ENCODE measurements at places on chromosomes 13 and 19.

GRCh38 chr19:50204811-50205675 is 1.6 kb downstream of the MYH14 start:
- no peak for DNase-seq

DNA sequence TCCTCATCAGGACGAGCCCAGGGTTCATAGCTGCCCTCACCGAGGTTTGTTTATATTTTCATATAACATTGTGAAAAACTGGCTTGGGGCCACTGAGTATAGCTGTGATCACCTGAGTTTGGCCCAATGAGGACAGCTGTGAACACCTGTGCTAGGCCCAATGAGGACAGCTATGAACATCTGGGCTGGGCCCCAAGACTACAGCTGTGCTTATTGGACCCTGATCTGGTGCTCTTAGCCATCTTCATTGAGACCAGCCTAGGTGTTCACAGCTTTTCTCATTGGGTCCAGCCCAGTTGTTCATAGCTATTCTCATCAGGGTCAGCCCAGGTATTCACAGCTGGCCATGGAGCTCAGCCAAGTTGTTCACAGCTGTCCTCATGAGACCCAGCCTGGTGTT is 1167.3 kb downstream of the UQCRFS1 start:
- DNase-seq = no peak

GRCh38 chr19:45975306-45976070 is 1.8 kb upstream of the NOVA2 start:
- no peak for DNase-seq

- DNase-seq = no peak
Measured at GRCh38 chr13:40434516-40435397, 231.7 kb downstream of the FOXO1 start.

- DNase-seq = peak; percentile 84
Measured at GRCh38 chr19:1248139-1248785, at the start of gene MIDN. Gene MIDN (plus strand): TSS chr19:1248583. CDS start chr19:1250297, 1,714 bp downstream.

DNA sequence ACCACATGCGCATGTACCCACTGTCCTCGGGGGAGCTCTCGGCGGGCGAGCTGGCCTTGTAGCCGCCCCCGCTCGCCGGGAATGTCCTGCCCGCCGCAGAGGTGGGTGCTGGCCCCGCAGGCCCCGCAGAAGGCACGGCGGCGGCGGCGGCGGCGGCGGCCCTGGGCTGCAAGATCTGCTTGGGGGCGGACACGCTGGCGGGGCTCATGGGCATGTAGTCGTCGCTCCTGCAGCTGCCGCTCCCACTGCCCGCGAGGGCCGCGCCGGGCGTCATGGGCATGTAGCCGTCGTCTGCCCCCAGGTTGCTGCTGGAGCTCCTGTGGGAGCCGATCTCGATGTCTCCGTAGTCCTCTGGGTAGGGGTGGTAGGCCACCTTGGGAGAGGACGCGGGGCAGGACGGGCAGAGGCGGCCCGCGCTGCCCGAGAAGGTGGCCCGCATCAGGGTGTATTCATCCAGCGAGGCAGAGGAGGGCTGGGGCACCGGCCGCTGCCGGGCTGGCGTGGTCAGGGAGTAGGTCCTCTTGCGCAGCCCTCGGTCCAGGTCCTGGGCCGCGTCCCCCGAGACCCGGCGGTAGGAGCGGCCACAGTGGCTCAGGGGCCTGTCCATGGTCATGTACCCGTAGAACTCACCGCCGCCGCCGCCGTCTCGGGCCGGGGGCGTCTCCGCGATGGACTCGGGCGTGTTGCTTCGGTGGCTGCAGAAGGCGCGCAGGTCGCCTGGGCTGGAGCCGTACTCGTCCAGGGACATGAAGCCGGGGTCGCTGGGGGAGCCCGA is 2.4 kb downstream of the IRS2 start:
- DNase-seq = no peak

GRCh38 chr13:62704875-62705274 is 1289.2 kb upstream of the PCDH20 start:
- no peak for DNase-seq

- no peak for DNase-seq
Measured at GRCh38 chr13:97889803-97890202, 63.7 kb upstream of the IPO5 start.

- DNase-seq = no peak
Measured at GRCh38 chr13:60334310-60334709, 62.7 kb upstream of the TDRD3 start.
